Activated effector memory CD4-positive, alpha-beta T cell treated with Interleukin-2 at 50 U/mL for 16 hours (primary cell): ENCODE measurements at places on chromosomes 3 and 15.

- no peak for DNase-seq
Measured at GRCh38 chr3:147418808-147419701, 9.9 kb downstream of the ZIC1 start.

- DNase-seq: no peak
Measured at GRCh38 chr3:159776779-159777178, 211.9 kb upstream of the IL12A start.

DNA sequence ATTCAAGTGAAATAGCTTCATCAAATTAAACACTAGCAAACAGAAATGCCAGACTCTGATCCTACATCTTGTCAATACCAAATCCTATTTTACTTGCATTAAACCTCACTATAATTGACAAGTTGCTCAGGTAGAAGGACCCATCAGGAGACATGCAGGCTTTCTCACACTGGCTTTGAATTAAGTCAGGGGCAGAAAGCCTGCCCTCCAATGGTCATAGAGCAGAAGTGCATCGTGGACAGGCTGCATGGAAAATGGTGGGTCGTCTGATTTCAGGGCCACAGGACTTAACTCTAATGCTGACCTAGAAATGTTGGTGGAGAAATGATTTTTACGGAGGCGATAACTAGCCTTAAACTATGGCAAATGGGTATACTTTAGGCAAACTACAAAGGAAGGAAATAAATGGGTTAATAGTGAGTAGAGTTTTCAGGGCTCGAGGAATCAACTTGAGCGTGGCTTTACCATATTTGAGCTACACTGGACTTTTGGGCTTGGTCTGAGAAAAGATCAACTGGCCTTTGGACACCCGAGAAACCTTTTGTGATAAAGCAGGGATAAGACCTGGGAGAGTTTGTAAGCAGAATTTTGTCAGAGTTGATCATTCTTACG, 283.9 kb downstream of the GRM7 start:
- DNase-seq: no peak

GRCh38 chr15:39250460-39251186, 330.3 kb upstream of the THBS1 start:
- no peak for DNase-seq

DNA sequence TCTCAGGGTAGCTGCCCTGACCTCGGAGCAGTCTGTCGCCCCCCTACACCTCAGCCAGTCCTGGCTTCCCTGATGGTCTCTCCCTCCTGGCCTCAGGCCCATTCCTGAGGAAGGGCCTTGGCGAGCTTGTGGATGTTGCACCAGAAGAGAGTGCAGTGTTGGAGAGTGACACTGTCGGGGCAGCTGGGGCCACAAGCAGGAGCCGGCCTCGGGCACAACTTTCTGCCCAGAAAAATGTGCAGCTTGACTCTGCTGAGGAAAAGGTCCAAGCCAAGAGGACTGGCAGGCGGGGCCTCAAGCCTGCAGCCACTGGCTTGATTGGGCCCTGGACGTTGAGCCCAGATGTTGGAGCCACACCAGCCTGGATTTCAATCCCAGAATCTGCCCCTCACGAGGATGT, 12.8 kb downstream of the HEMK1 start:
- DNase-seq: no peak

GRCh38 chr3:49666592-49666991, 7.6 kb upstream of the APEH start:
- no peak for DNase-seq

DNA sequence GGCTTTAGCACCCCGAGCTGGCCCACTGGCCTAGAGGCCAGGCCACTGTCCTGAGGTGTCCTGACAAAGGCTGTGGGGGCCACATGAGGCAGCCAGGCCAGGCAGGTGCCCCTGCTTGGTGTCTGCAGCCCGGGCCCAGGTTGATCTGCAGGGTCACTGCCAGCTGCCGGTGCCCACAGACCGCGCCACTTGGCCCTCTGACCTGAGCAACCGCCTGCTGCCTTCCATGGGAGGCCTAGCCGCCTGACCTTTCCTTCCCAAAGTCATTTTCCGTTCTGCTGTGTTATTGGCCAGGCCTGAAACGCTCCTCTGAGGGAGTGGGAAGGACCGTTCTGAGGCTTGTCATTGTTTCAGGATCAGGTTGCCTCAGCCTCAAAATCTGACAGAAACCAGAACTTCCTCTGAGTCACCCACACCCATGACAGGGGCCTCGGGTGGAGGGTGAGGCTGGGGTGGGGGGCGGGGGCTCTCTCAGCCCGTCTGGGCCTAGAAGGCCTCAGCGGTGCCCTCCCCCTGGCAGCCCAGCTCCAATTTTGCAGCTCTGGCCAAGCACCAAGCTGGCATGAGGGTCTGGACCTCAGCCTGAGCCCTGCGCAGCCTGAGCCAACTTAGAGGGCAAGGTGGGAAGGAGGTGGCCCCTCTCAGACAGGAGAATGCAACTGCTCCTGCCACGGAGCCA, 140.7 kb upstream of the MEF2A start:
- DNase-seq: peak; percentile 34
